ENCODE measurements at places on chromosomes 6 and 20.

DNA sequence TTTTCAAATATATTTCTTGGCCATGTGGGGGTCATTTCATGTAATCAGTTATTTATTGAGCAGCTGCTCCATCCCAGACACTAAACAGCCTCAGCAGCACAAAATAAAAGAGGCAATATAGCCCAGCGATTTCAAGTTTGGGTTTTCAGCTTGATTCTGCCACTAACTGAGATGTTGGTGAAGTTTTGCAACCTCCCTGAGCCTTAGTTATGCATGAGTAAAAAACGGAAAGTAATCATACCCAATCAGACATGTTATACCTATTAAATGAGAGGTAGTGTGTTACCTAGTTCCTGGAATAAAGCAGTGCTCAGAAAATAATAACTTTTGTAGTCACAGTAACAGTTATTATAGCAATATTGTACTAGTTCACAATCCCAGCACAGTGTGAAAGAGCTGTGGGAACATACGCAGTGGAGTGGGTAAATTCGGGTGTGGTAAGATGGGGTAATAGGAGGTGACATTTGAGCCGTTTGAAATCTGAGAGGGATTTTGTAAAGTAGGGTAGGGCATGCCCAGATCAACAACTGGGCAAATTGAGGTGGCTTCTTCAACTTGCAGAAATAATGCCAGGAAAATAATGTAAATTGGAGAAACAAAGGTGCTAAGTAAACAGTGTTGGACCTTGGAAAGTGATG is 1.5 kb downstream of the SLC9A8 start:
- DNase-seq, result no peak

DNA sequence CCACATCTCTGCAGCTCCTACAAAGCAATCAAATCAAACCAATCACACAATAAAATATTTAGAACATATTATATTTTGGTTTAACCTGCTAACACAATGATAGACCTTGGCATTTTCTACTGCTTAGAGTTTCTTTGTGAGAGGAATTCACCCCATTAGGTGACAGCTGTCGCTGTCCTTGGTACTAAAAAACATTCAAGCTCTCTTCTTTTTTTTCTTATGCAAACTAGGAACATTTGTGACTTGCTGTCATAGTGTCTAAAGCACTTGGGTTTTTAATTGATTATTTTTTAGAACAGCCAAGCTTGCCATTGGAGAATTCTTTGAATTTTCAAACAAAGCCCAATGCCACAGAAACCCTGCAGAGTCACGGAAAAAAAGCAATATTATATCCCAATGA is 46.4 kb downstream of the CNR1 start:
- no peak for DNase-seq

GRCh38 chr6:157563611-157564284 is 182.8 kb downstream of the ZDHHC14 start:
- DNase-seq, result no peak

GRCh38 chr20:43983359-43983758 is 68.7 kb downstream of the TOX2 start:
- DNase-seq, result no peak

- DNase-seq, result no peak
Observed at GRCh38 chr20:7692478-7692877, 247.8 kb downstream of the HAO1 start.

GRCh38 chr6:153673750-153674149 is 365.3 kb upstream of the OPRM1 start:
- no peak for DNase-seq

GRCh38 chr20:37823296-37823980 is 79.5 kb upstream of the VSTM2L start:
- DNase-seq, result no peak

- DNase-seq, result no peak
Observed at GRCh38 chr6:165721356-165721755, 58.3 kb upstream of the PDE10A start.

GRCh38 chr6:14134211-14134910 is 16.8 kb downstream of the CD83 start:
- no peak for DNase-seq

GRCh38 chr6:52176550-52176949 is 9.6 kb upstream of the IL17A start:
- DNase-seq, result no peak

GRCh38 chr20:57680934-57681914 is 28.6 kb downstream of the PMEPA1 start:
- DNase-seq, result no peak

DNA sequence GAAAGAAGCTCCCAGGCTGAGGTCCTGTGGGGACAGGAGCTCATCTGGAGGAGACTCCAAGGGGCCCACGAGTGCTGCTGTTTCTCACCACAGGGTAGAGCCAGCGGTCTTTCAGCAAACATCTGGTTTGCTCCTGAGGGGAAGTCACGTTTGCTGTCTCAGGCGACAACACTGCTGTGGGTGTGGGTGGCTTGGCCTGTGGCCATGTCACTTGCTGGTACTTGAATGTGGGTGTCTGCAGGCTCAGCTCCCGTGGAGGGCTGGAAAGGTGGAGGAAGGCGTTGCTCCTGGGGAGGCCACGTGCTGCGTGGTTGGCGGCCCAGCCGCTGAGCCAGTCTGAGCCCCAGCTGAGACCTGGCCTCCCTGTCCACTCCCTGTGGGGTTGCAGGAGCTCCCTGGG is 52.8 kb upstream of the MPC1 start:
- no peak for DNase-seq
